Activated CD8-positive, alpha-beta memory T cell treated with anti-CD3 and anti-CD28 coated beads for 1 hour (primary cell): ENCODE measurements at places on chromosomes 11 and 22.

GRCh38 chr11:82720267-82721065, 13.2 kb downstream of the FAM181B start:
- DNase-seq: no peak

DNA sequence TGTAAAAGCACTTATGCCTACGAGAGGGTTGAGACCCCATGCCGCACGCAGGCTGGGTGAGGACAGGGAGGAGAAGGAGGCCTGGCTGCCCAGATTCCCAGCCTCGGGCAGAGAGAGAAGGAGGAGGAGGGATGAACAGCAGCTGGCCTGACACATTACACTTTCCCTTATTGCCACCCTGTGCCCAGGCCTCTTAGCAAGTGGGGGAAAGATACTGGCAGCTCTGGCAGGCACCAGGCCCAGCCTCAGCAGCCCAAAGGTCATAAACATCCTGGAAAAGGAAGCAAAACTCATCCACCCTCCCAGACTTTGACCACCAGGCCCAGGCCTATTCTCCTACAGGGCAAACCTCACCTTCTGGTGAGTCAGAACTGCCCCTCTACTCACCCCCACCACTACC, 4.7 kb downstream of the PLAAT3 start:
- no peak for DNase-seq

- no peak for DNase-seq
These were observed 50.1 kb downstream of the MACROD1 start for GRCh38 chr11:64115531-64116522.

- DNase-seq: no peak
These were observed 19.7 kb upstream of the MUC5AC start for GRCh38 chr11:1138097-1138496.

DNA sequence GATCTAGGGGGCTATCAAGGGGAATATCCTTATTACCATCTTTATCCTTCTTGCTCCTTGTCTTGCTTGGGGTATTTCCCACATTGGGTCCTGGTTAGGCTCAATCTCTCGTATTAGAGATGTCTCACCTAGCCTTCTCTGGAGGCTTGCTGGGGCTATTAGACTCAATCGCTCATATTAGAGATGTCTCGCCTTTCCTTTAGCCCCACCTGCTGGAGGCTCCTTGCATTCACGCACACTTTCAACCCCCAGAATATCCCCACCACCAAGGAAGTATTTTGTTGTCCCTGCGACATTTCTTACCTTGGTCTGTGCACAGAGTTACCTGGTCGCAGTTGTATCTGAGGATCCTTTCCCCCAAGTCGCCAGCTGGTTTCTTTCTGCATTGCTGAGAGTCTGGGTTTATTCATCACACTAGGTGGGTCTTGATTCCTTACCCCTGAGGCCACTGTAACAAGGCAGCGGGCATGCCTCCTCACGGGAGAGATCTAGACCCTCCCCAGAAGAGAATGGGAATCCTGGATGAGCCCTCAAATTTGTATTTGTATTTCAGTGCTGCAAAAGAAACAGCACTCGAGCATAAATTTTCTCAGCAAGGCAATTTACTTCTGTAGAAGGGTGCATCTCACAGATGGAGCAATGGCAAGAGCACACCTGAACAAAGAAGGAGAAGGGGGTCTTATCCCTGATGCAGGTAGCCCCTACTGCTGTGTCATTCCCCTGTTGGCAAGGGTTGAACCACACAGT, 15.9 kb upstream of the HYLS1 start:
- DNase-seq: no peak

- DNase-seq: no peak
These were observed 40.2 kb downstream of the CELF1 start for GRCh38 chr11:47512701-47513100.
